ENCODE measurements at places on chromosomes 4 and X. TPM values are rescaled to one million over a fixed set of nuclear protein-coding genes. Genes with fewer than 3 reads are reported as not detected.

- DNase-seq, result no peak
These were observed 859.2 kb upstream of the PRKX start for GRCh38 chrX:4572691-4573090.

DNA sequence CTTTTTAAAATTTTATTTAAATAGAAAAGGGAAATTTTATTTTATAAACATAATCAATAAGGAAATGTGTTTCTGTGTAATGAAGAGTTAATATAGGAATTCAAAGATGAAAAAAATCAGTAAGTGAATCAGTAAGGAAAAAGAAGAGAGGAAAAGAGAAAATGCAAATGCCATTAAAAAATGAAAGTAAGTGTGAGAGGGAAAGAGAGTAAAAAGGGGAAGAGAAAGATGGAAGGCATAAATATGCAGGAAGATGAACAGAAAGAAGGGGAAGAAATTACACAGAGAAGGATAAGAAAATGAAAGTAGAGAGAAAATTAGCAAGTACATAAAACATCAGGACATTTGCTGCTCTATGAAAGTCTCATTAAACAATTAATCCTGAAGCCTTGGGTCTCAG lies 349.9 kb downstream of the FSTL5 start:
- DNase-seq, result no peak

The CDKL5 gene
- 3.3 TPM for total RNA-seq

DNA sequence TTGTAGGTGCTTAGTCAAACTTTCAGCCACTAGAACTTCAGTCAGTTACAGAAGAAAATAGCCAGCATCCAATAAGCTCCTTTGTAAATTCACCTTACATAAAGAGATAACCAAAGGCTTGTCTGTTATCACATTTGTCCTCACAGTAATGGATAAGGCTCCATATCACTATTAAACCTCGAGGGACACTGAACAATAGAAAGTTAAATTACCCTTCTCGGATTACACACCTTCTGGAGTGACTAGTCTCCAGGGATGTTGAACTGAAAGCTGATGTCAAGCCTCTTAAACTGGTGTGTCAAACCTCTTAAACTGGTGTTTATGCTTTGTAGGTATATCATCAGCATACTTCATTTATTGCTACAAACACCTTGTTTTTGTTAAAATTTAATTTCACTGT lies 639.0 kb downstream of the CENPC start:
- DNase-seq, result no peak

DNA sequence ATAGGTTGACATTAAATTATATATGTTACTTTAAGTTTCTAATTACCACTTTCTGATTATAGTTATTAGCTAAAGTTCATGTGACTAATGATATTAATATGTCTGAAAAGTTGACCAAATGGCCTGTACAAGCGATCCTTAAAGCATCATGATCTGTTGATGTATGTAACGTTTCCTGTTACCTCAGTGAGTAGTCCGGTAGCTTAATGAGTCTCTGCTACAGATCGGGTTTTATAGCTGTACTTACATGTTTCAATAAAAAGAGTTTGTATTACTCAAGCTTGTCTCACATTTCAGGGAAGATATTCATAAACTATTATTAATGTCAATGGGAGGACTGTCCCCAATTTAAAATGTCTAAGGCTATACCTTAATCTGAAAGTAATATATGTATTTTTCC lies 246.3 kb downstream of the PPP3CA start:
- DNase-seq, result no peak

- no peak for DNase-seq
These were observed 669.6 kb upstream of the PCDH10 start for GRCh38 chr4:132479543-132479942.

DNA sequence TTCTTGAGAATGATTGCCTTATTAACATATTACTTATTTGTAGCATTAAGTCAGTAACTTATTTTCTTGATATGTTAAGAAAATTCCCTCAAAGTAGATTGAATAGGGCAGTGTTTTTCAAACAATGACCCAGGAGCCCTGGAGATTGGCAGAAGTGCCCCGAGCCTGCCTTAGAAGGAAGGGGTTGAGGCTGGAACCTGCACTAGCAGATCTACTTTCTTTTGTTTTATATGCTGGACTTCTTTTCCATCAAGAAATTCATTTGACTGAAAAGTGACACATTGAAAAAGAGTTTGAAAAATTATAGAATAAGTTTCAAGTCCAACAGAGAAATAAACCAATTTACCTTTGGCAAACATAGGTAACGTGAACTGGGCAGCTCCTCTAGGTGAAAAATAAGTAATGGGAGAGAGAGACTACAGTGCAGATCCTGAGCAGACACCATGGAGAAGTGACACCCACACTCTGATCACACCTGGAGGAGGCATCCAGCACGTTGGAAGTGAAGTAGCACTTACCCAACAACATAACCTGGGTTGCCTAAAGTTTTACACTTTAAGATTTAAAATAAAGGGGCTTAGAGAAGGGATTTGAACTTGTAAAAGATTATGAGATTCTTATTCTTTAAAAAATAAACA lies 18.6 kb downstream of the ARSJ start:
- no peak for DNase-seq

Data from T-cell (primary cell).